ENCODE measurements at places on chromosomes 7 and 10.

DNA sequence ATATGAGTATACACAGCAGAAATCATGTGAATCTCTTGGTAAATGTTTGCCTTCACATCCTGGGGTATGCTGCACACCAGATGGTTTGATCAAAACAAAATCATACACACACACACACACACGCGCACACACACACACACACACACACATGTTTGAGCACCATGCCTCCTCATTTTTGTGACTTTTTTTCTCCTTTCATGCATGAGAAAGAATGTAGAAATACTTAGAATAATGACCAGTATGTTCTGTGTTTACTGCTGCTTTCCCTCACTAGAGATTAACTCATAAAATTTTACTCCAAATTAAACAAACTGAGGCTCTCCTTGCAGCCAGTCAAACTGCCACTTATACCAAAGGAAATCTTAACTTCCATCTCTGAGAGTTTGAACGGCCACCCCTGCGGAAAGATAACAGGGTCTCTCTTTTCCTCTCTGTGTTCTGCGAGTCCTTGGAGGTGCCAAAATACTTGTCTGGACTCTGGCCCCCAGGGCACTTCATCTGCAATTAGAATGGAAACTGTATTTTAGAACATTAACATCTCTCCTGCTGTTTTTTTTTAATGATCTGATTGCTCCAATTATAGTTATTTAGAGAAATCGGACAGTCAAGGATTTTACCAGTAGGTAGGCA, 320.8 kb upstream of the NFE2L3 start:
- no peak for DNase-seq

- peak; percentile 14 for DNase-seq
Observed at GRCh38 chr7:134473861-134474291, 15.0 kb upstream of the AKR1B1 start.

DNA sequence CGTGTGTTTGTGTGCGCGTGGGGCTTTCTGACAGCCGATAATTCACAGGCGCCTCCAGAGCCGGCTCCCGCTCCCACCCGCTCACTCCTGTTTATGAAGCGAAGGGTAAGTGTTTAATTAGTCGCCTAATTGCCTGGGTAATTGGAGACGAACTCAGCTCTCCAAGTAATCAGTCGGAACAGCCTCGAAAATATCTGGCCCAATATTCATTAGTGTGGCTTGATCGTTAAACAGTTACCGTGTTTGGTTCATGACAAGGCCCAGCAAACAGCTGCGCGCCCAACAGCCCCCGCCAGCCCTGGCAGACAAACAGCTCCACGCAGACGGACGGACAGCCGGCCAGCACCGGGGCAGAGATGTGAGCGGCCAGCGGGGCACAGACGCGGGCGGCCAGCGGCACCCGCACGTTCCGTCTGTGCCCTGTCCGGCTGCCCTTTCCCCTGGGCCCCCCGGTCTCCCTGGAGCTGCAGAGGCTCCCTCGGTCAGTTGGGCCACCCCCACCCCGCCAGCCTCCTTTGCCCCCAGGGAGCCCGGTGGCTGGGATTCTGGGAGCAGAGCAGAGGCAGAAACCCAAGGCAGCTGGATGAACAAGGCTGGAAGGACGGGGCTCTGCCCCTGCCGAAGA, 98.2 kb downstream of the UNCX start:
- DNase-seq = no peak

DNA sequence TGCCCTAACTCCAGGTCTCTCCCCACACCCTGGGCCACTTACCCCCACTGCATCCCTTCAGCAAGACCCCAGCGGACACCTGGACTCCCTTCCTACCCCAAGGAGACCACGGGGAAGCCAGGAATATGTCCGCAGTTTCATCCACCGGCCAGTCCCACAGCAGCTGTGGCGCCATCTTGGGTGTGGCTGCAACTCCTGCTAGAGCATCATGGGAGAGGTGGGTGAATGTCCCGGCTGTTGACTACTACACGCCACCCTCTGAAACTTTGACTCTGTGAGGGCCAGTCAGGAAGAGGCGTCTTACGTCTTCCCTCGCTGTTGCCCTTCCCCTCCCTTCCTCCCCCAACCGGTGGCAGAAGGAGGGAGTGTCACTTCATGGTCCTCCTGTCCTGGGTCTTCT, 238.3 kb upstream of the RNF32 start:
- no peak for DNase-seq

- DNase-seq = no peak
Observed at GRCh38 chr10:72234560-72235095, 18.6 kb upstream of the ASCC1 start.

- DNase-seq = no peak
Observed at GRCh38 chr10:3692387-3692999, 92.5 kb downstream of the KLF6 start.

DNA sequence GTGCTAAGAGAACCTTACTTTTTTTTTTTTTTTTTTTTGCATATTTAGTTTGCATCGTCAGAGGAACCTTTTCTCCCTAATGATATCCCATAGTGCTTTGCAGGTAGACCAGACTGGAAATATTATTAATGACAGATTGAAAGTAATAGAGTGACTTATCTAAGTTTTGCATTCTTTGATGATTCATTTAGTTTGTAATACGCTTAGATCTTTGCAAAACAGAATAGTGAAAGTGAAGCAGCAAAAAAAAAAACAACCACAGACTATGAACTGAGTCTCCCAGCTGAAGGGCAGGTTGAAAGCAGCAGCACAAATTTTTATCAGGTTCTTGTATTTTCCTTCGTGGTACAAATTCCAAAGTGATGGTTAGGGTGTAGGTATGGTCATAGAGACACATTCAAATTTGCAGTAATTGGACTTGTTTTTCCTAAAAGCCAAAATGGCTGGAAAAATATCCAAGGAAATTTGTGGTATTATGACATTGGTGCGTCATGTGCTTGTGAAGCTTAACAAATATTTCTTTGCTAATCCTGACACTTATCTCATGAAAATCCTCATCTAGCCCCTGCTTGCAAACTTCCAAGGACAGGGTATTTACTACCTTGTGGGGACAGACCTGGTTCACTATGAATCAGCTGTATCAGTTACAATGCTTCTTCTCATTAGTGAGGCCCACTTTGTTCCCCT, 81.8 kb upstream of the CREB5 start:
- DNase-seq = peak; percentile 24

DNA sequence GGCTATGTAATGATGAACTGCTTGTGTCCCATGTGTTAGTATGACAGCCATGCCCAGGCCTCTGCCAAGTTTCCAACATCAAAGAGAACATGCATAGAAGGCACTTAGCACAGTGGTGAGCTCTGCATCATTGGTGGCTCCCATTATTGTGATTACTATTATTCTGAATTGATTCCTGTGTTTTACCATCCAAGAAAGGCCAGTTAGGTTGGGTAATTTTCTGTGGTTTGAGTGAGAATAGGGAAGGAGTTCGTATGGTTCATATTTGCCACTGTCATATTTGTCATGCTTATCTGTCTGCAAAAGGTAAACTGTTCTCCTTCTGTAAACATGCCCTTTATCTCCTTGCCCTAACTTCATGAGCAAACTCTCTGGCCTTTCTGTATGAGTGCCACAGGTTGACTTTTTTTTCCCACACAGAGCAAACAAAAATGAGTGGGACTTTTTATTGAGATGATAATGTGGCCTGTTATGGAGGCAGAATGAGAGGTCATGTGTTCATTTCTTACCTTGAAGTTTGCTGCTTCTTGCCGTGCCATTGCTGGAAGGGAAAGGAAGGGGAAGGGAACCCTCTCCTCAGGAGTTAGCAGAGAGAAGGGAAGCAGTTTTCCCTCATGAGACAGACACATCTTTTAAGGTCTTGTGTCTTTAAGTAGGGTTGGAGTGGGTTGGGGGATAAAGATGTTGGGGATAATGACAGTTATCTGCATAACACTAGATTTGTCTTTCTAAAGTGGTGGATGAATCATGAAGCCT, 301.9 kb downstream of the LRMDA start:
- DNase-seq = no peak

DNA sequence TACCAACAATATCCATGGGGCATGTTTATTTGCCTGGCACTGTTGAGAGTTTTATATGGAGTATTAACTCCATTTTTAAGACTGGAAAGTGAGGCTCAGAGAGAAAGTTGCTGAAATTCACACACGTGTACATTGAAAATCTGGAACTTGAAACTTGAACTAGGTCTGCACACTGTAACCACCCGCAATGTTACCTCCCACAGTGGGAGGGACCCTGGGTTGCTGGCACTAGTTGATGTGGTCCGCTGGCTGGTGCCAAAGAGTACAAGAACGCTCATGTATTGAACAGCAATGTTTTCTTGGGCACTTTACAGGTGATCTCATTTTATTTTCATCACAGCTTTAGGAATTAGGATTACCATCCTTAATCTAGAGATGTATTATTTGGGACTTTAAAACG, 253.2 kb downstream of the INHBA start:
- DNase-seq = no peak

DNA sequence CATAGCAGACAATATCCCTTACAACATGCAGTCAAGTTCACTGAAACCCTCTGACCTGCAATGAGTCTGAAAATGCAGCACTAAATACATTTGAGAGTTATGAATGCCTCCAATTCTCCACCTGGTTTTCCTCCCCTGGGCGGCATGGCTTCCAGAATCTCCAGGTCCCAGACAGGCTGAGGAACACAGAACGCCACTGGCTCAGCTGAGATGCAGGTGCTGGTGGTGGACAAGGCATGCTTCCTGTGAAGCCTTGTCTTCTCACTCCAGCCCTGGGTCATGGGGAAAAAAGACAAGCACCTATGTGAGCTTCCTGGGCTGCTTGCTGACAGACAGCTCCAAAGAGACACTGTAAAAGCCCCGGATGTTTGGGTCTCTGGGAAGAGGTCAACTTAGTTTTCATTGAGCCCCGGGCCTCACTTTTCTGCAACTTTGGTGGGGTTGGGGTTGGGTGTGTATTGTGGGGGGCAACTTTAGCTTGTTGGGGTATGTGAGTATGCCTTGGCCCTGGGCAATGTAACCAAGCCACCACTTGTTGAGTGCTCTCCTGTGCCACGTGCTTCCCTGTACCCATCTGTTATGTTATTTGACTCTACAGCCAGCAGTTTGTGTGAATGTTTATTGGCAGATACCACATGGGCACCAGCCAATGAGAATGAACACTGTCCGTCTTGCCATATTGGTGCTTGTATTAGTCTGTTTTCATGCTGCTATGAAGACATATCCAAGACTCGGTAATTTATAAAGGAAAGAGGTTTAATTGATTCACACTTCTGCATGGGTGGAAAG, 127.8 kb downstream of the EMX2 start:
- DNase-seq = no peak

DNA sequence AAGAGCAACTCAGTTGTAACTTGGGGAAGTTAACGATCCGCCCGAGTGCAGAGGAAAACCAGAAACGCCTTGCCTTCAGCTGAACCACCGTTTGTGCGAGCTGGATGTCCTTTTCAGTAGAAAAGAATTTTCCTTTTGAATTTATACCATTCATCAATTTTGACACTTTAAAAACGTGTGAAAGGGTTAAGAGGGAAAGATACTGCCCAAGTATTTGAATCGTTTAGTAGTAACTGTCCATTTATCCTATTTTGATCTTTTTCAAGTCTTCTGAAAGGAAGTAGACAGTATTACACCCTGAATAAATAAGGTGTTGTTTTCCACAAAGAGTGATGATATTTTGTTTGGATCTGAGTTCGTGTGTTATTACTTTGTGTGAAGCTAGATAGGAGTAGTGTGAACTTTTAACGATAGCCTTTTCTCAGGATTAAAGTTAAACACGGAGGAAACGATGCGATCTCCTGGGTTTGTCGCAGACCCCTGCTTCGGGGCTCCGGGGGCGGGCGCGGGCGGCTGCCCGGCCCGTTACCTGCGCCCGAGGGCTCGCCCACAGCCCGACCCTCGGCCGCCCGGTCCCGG, 830 bp upstream of the BMI1 start:
- no peak for DNase-seq

GRCh38 chr7:26199301-26200037, 1.1 kb downstream of the HNRNPA2B1 start:
- DNase-seq = no peak

DNA sequence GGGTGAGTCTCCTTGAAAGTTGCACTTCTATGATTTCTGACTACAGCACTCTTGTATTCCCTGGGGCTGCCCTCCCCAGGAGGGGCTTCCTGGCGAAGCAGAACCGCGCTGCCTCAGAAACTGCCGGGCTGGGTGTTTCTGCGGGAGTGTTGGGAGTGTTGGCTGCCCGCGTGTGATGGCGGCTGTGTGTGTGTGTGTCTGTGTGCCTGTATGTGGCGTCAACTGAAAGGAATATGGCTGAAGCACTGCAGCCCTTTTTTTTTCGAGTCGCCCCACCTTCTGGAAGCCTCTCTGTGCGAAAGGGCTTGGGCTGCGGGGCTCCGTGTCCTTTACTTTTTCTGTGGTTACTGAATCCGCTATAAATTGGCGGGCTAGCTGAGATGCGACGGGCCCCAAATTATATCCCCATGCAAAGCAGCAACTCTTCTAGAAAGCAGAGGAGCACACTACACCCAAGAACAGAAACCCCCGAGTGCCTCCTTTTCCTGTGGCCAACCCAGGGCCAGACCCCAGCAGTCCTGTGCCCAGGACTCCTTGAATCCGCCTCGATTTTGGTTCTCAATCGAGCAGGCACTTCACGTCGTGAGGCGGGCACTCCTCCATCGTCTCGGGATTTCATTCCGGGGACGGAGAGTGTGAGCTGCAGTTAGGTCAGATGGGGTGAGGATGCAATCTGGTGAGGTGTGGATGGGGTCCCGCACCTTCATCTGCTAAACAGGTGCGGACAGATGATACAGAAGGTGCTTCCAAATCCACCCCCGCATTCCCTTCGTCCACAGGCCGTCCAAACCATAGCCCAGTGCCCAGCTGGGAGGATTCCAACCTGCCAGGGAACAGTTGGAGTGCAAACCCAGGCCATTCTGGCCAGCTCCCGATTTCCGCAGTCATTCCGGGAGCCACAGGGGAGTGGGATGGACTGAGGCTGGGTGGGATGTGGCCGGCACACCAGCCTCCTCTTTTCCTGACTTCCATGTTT, 22.5 kb upstream of the ZNF273 start:
- DNase-seq = no peak

Data from fibroblast of skin of right quadriceps (primary cell).